EH (cell line): ENCODE measurements at places on chromosomes 2 and 18.

- no peak for DNase-seq
Measured at GRCh38 chr2:101782427-101782792, 84.9 kb downstream of the MAP4K4 start.

DNA sequence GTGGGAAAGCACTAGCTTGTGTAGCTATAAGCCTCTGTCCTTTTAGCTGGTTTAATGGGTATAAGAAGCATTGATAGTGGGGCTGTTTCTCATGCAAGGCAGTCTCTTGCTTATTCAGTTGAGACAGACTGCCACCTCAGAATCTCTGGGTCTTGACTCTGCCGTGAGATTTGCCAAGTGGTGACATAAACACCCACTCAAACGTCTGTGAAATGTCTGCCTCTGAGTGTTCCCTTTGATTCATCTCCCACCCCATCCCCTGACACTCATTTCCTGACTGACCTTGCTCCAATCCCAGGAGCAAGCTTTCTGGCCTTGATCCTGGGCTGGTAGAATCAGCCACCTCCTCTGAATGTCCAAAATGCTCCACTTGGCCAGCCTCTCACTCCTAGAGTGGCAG lies 141.9 kb upstream of the RBMS1 start:
- DNase-seq: peak; percentile 61

- DNase-seq: peak; percentile 13
Measured at GRCh38 chr2:85522090-85522647, 16.8 kb upstream of the MAT2A start.

- no peak for DNase-seq
Measured at GRCh38 chr2:23624915-23625314, 239.9 kb downstream of the KLHL29 start.

GRCh38 chr2:203648273-203648672 lies 58.2 kb upstream of the CD28 start:
- DNase-seq: no peak

DNA sequence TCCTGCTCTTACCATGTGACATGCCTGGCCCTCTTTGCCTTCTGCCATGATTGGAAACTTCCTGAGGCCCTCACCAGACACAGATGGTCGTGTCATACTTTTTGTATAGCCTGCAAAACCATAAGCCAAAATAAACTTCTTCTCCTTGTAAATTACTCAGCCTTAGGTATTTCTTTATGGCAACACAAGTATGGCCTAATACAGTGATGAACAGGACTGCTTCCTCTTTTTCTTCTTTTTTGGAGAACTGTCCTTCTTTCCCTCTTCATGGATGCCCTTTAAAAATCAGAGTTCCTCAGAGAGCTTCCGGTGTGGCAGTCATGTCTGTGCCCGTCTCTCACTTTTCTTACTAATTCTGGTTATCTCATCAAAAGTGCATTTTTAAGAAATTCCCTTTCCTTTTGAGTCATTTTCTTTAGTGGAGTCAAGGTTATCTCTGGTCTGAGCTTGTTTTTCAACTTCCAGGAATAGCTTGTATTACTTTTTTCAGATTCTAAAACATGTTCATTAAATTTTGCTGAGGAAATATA lies 9.2 kb upstream of the IL1A start:
- DNase-seq: peak; percentile 62

DNA sequence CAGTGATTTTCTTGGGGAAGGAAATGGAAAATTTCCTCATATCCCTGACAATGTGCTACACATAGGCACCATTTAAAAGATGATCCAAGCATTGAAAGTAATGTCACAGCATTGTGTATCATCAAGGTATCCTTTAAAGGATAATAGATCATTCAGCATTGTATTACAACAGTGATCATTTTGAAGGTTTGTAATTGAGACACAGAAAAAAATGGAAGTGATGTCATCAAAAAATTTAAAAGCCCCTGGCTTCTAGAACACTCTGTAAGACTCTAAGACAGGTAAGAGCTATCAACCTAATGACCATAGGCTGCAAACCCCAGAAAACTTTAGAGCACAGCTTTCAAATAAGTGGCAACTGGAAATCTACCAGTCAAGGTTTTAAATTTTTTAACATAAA lies 271.4 kb downstream of the ETAA1 start:
- DNase-seq: no peak

GRCh38 chr2:73233154-73233931 lies at the start of gene PRADC1:
Gene PRADC1, minus strand, starts transcription at chr2:73233239. Its CDS starts 79 bp downstream, at chr2:73233160.
- DNase-seq: peak; percentile 100
